ENCODE measurements at places on chromosomes 16 and 17. TPM values are rescaled to one million over a fixed set of nuclear protein-coding genes. Genes with fewer than 3 reads are reported as not detected.

SLC6A4 gene
- not detected for total RNA-seq

TMC7 gene
- 7.6 TPM for total RNA-seq

CARD14 gene
- 0.15 TPM for total RNA-seq

C17orf67 gene
- total RNA-seq = 1.3 TPM

C1QBP gene
- 587 TPM for total RNA-seq

KRT222 gene
- 0.30 TPM for total RNA-seq

MYH8 gene
- not detected for total RNA-seq

TBC1D3K gene
- not detected for total RNA-seq

EVPLL gene
- total RNA-seq = 0.06 TPM

PPY gene
- total RNA-seq = not detected

PRAC2 gene
- total RNA-seq = not detected

WFDC1 gene
- total RNA-seq = not detected

CLEC19A gene
- total RNA-seq = 0.08 TPM

INCA1 gene
- total RNA-seq = 1.5 TPM

PYY gene
- total RNA-seq = not detected

PRR11 gene
- total RNA-seq = 40.1 TPM

CAMTA2 gene
- 29.7 TPM for total RNA-seq

LRRC75A gene
- total RNA-seq = 1.2 TPM

KCNJ18 gene
- total RNA-seq = not detected

FAM171A2 gene
- 2.6 TPM for total RNA-seq

DNAH17 gene
- 1.3 TPM for total RNA-seq

SOCS3 gene
- total RNA-seq = 42.1 TPM

SKAP1 gene
- not detected for total RNA-seq

ELMO3 gene
- 1.4 TPM for total RNA-seq

BAIAP3 gene
- total RNA-seq = 0.90 TPM

FOXC2 gene
- total RNA-seq = 2.4 TPM

ST6GALNAC1 gene
- 0.46 TPM for total RNA-seq

ZNF205 gene
- 9.2 TPM for total RNA-seq

KRT27 gene
- not detected for total RNA-seq

RHBDL3 gene
- total RNA-seq = 4.6 TPM

CLEC3A gene
- not detected for total RNA-seq

MYOCD gene
- total RNA-seq = 1.6 TPM
